ENCODE measurements at places on chromosomes 5 and 9. TPM values are rescaled to one million over a fixed set of nuclear protein-coding genes. Genes with fewer than 3 reads are reported as not detected.

The KCNV2 gene
- 0.21 TPM for total RNA-seq

The FBLL1 gene
- total RNA-seq: 55.9 TPM

The AGXT2 gene
- total RNA-seq: 0.16 TPM

The IL7R gene
- total RNA-seq: 1.5 TPM

The EPB41L4B gene
- total RNA-seq: 3.1 TPM

The NTRK2 gene
- 16.5 TPM for total RNA-seq

The S100Z gene
- not detected for total RNA-seq

Data from motor neuron (in vitro differentiated cells).